ENCODE measurements at places on chromosomes 1 and 21.

DNA sequence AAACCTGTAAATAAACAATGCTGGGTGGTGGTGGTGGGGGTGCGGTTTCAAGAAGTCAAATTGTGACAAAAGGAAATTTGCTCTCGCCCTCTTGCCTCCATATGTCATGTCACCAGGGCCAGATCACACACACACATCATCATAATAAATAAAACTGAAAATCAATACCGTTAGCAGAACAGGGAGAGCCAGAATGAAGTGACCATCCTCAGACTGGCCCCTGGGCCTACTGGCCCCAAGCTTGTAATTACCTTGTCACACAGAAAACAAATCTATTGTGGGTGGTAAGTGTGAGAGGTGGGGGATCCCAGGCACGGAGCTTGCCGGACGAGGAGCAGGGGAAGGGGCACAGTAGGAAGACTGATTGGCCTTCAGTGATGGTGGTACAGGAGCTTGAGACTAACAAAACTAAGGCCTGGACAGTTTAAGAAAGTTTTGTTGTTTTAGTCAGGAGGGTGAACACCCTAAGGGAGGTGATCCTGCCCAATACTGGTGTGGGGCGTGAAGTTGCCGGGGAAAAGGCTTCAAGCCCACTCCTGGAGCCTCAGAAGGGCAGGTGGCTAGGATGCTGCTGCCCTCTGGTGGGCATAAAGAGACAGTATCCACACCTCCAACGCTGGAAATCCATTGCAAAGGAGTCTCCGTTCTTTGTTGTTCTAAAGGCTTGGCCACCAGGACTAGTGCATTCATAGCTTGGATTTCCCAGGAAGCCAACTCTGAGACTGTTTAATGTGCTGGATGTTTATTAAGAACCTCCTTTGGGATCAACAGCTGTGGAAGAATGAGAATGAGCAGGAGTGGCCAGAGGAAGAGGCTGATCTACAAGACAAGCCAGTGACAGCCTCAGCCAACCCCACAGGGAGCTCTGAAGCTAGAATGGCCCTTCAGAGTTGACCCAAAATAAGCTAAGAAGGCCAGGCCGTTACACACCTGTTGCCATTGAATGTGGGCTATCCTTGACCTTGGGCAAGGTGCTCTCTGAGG is 8.1 kb upstream of the C1orf216 start:
- no peaks in the 10 kb centered on the region for H3K36me3 ChIP-seq
- H3K27me3 ChIP-seq: no peaks in the 10 kb centered on the region
- no peak overlapping the region for H3K27ac ChIP-seq
- peaks cover 6% of the 10 kb centered on the region for H3K4me1 ChIP-seq
- peak; percentile 42 for DNase-seq

- no peaks in the 10 kb centered on the region for H3K4me1 ChIP-seq
- no peaks in the 10 kb centered on the region for H3K27me3 ChIP-seq
- H3K4me3 ChIP-seq: no peak overlapping the region
- no peak for DNase-seq
These were observed 574.2 kb downstream of the NUF2 start for GRCh38 chr1:163896001-163896400.

DNA sequence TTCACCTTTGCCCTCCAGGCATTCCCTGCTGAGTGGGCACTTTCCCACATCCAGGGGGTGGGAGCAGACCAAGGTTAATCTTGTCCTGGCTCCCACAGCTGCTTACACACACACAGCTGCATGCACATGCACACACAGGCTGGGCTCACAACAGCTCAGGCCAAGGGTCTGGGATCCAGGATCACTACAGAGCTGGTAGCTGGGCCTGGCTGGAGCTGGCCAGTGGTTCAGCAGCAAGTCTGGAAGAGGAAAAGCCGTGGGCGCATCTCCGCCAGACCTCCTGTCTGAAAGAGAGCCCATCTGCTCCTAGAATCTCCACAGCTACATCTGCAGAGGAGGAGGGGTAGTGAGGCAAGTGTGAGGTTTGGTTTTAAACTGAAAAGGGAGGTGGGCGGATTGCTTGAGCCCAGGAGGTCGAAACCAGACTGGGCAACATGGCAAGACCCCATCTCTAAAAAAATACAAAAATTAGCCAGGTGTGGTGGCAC is 3.8 kb downstream of the CDK18 start:
- H3K27me3 ChIP-seq: no peaks in the 10 kb centered on the region
- no peak overlapping the region for H3K4me3 ChIP-seq
- no peaks in the 10 kb centered on the region for H3K36me3 ChIP-seq
- no peak overlapping the region for H3K27ac ChIP-seq
- peaks cover 12% of the 10 kb centered on the region for H3K4me1 ChIP-seq

DNA sequence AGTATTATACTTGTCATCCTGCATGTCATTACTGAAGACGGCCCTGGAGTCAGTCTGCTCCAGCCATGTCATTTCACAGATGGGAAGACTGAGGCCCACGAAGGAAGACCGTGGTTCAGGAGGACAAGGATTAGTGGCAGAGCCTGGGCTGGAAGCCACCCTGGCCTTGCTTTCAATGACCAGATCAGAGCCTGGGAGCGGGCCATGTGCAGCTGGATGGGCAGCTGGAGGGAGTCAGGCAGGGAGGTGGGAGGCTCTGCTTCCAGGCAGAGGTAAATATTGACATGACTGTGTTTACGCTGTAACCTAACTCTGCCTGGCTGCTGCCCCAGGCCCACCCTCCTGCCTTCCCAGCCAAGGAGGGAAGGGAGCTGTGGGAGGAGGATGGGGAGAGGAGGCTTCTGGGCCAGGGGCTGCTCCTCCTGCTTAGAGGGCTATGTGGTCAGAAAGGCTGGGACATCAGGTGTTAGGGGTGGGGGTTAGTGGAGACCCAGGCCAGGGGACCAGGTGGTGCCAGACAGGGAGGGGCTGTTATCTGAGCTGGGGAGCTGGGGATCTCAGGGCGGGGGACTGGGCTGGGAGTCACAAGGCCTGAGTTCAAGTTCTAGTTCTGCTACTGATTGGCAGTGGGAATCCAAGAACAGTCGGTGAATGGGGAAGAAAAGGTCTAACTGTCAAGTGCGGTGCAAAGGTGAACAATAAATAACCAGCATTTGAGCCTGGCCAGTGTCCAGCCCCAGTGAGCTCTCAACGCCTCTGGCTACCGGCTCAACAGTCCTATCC is 48.5 kb upstream of the ECE1 start:
- H3K4me1 ChIP-seq: peaks cover 60% of the 10 kb centered on the region
- no peak for DNase-seq
- peak overlapping the region; percentile 46 for H3K27ac ChIP-seq
- H3K27me3 ChIP-seq: no peaks in the 10 kb centered on the region
- no peak overlapping the region for H3K4me3 ChIP-seq
- H3K36me3 ChIP-seq: peaks cover 18% of the 10 kb centered on the region

- H3K4me3 ChIP-seq: no peak overlapping the region
- H3K4me1 ChIP-seq: peaks cover 46% of the 10 kb centered on the region
- H3K27me3 ChIP-seq: peaks cover 53% of the 10 kb centered on the region
- no peak for DNase-seq
- H3K36me3 ChIP-seq: peaks cover 18% of the 10 kb centered on the region
These were observed 7.6 kb downstream of the CNR2 start for GRCh38 chr1:23905461-23906025.

DNA sequence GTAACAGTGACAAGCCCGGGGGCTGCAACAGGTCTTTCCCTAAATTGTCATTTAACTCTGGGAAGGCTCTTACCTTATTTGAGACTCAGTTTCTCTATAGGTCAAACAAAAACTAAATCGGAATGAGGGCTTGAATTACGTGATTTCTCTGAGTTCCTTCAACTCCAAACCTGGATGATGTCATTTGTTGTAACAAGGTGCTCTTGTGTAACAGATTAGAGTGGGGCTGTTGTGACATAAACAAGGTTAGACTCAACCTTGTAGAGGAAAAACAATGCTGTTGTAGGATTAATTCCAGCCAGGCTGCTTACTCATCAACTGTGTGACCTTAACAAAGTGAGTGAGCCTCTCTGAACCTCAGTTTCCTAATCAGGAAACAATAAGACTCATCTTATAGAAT is 74.4 kb downstream of the SUSD4 start:
- no peak overlapping the region for H3K27ac ChIP-seq
- H3K27me3 ChIP-seq: peaks cover 17% of the 10 kb centered on the region
- no peak overlapping the region for H3K4me3 ChIP-seq
- H3K36me3 ChIP-seq: no peaks in the 10 kb centered on the region

- H3K36me3 ChIP-seq: no peaks in the 10 kb centered on the region
These were observed 30.8 kb upstream of the PTGFRN start for GRCh38 chr1:116878804-116879477.

DNA sequence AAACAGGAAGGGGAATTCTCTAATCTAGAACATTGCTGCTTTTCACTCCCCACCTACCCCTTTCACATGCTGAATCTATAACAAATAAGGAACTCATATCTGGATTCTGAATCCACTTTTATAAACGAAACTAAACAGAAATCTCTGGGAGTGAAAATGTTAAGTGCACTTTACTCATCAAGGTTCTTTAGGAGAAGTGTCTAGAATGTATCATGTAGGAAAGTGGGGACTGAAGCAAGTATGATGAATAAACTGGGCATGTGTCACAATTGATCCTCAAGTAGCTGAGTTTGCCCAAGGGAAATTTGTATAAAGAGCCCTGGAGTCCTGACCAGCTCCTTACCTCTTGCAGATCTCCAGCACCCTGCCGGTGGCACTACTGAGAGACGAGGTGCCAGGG is 19.8 kb downstream of the AVPR1B start:
- DNase-seq: no peak
- H3K27ac ChIP-seq: no peak overlapping the region
- H3K27me3 ChIP-seq: peaks cover 72% of the 10 kb centered on the region
- no peaks in the 10 kb centered on the region for H3K4me1 ChIP-seq
- H3K4me3 ChIP-seq: no peak overlapping the region

GRCh38 chr1:183956559-183957188 is 80.9 kb downstream of the COLGALT2 start:
- H3K4me1 ChIP-seq: peaks cover 17% of the 10 kb centered on the region
- no peaks in the 10 kb centered on the region for H3K36me3 ChIP-seq
- H3K27ac ChIP-seq: no peak overlapping the region
- H3K27me3 ChIP-seq: no peaks in the 10 kb centered on the region

DNA sequence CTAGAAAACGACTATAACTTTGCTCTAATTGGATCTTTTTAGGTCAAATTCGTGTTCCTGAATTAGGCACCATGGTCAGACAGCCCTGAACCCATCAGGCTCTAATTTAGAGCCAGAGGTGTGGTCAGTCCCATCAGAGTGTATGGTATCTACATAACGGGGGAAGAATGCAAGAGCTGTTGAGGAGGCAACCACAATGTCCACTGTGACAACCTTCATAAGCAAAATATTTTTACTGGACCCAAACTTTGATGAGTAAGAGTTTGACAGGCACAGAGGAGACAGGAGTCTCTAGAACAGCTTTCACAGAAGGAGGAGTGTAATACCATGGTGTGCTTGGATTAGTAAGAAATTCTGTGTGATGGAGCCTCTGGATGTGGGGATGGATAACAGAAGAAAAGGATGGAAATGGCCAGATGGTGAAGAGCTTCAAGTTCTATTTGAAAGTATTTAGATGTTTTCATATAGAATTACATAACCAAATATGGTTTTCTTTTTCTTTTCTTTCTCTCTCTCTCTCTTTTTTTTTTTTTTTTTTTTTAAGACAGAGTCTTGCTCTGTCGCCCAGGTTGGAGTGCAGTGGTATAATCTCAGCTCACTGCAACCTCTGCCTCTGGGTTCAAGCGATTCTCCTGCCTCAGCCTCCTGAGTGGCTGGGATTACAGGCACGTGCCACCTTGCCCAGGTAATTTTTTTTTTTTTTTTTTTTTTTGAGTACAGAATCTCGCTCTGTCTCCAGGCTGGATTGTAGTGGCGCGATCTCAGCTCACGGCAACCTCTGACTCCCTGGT is 24.9 kb downstream of the UBE2U start:
- no peaks in the 10 kb centered on the region for H3K4me1 ChIP-seq
- H3K27me3 ChIP-seq: peaks cover 27% of the 10 kb centered on the region

GRCh38 chr1:248622570-248623001 is 12.3 kb downstream of the OR2T11 start:
- H3K27ac ChIP-seq: no peak overlapping the region
- no peaks in the 10 kb centered on the region for H3K36me3 ChIP-seq
- H3K4me1 ChIP-seq: no peaks in the 10 kb centered on the region
- no peak overlapping the region for H3K4me3 ChIP-seq
- no peak for DNase-seq

DNA sequence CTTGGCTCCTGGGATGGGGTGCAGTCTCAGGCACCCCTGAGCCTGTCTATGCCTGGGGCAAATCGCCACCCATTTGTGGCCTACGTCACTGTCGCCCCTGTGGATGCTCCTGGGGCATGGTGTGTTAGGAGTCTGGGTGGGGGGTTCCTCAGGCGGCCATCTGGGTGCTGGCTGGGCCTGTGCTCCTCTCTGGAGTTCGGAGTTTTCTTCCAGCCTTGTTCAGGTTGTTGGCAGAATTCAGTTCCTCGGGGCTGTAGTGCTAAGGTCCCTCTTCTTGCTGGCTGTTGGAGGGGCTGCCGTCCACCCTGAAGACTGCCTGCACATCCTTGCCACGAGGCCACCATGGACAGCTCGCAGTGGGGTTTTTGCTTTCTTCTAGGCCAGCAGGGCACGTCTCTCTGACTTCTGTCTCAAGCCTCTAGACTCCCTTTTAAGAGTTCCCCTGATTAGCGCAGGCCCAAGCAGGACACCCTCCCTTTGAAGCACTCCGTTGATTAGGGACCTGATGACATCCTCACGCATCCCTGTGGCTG is 86.7 kb upstream of the C1orf174 start:
- no peaks in the 10 kb centered on the region for H3K4me1 ChIP-seq
- DNase-seq: no peak
- peaks cover 24% of the 10 kb centered on the region for H3K27me3 ChIP-seq

- DNase-seq: no peak
- H3K27ac ChIP-seq: peak overlapping the region; percentile 16
- H3K4me1 ChIP-seq: peaks cover 20% of the 10 kb centered on the region
- H3K4me3 ChIP-seq: no peak overlapping the region
- no peaks in the 10 kb centered on the region for H3K27me3 ChIP-seq
- peaks cover 15% of the 10 kb centered on the region for H3K36me3 ChIP-seq
These were observed 2.4 kb downstream of the DTL start for GRCh38 chr1:212037900-212038299.

- no peaks in the 10 kb centered on the region for H3K27me3 ChIP-seq
- H3K4me3 ChIP-seq: no peak overlapping the region
- DNase-seq: no peak
- peak overlapping the region; percentile 54 for H3K27ac ChIP-seq
- H3K4me1 ChIP-seq: no peaks in the 10 kb centered on the region
These were observed 58.9 kb upstream of the GNG4 start for GRCh38 chr1:235708390-235708962.

DNA sequence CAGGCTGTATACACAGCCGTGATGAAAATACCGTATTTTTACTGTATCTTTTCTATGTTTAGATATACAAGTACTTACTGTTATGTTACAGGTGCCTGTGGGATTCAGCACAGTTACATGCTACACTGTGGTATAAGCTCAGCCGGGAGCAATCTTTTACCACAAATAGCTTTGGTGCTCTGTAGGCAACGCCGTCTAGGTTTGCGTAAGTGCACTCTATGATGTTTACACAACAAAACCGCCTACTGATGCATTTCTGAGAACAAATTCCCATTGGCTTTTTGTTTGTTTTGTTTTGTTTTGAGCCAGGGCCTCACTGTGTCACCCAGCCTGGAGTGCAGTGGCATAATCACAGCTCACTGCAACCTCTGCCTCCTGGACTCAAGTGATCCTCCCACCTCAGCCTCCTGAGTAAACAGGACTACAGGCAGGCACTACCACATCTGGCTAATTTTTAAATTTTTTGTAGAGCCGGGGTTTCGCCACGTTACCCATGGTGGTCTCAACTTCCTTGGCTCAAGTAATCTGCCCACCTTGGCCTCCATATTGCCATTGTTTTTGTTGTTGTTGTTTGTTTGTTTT is 81.0 kb downstream of the SCCPDH start:
- DNase-seq: no peak
- H3K36me3 ChIP-seq: no peaks in the 10 kb centered on the region
- peaks cover 5% of the 10 kb centered on the region for H3K27me3 ChIP-seq
- H3K4me3 ChIP-seq: no peak overlapping the region

Measured in effector memory CD8-positive, alpha-beta T cell (primary cell).